ENCODE measurements at places on chromosomes 7 and 10.

DNA sequence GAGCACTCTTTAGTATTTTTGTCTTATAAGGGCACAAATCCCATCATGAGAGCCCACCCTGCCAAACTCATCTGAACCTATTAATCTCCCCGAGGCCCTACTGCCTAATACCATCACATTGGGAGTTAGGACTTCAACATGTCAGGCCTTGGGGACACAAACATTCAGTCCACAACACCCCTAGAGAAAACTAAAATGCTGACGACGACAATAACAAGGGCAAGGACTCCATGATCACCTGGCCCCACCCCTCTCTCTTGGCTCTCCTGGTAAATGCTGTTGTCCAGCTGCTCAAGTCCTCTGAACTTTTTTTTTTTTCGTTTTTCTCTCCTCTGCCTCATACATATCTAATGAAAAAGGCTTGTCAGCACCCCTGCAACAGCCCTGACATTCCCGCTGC lies 118.8 kb upstream of the MKI67 start:
- DNase-seq = no peak

GRCh38 chr10:68784476-68784875 lies 42.9 kb upstream of the STOX1 start:
- no peak for DNase-seq

DNA sequence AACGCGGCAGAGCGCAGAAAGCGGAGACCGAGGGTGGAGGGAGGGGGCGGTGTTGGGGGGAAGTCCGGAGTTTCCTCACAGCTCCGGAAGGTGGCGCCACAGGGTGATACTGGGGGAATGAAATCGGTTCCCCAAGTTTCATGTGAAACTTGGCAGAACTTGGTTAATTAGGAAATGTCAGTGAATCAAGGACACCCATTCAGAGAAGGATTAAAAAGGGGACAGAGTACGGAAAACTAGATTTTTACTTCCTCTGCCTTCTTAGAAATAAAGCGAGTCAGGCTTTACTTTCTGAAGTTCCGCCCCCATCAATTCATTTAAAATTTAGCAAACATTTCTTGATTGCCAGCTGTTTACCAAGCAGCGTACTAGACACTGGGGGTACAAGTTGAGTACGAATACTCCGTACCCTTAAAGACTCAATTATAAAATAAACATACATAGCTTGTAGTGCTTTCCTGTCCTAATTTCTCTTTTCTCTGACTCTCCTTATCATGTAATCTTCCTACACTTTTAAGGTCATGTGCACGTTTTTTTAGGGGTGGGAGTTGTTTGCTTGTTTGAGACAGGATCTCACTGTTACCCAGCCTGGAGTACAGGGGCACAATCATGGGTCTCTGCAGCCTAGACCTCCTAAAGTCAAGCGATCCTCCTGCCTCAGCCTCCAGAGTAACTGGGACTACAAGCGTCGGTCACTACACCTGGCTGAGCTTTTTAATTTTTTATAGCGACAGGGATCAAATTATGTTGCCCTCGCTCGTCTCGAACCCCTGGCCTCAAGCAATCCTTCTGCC lies 644 bp upstream of the ABI1 start:
- no peak for DNase-seq

GRCh38 chr7:142375710-142376313 lies 118.0 kb upstream of the PRSS58 start:
- DNase-seq = no peak

- DNase-seq = no peak
Observed at GRCh38 chr10:4384245-4384644, 441.8 kb upstream of the AKR1E2 start.

- DNase-seq = no peak
Observed at GRCh38 chr7:39909526-39909925, 40.5 kb upstream of the CDK13 start.

DNA sequence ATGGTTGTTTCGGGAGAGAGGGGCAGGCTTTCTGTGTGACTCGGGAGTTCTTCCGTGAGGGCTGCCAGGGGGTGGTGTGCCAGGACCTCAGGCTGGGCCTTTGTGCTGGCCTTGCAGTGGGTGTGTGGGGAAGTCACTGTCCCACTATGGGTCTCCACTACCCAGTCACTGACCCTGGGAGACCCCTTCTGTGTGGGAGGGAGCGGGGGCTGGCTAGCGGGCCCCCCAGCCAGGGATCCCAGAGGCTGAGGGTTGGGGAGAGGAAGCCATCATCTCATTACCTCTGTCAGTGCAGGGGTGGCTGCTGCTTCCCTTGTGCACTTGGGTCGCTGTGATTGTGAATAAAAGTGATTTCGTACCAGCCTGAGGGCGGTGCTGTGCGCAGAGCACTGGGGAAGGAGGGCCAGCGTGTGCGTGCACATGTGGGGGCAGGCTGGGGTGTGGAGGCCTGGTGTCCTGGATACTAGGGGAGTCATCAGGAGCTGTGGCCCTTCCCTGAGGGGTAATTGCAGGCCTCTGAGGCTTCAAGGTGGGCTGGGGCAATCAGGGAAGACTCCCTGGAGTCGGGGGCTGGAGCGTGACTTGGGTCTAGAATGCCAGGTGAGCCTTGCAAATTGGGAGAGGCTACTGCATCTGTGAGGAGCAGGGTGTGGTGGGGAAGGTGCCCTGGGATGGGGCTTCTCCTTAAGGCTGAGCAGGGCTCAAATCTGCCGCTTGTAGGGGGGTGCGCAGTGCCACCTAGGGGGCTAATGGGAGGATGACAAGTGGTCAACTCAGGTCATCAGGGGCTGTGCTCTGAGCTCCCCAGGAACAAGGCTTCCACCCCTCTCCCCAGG lies 98.9 kb downstream of the NEURL1 start:
- no peak for DNase-seq

DNA sequence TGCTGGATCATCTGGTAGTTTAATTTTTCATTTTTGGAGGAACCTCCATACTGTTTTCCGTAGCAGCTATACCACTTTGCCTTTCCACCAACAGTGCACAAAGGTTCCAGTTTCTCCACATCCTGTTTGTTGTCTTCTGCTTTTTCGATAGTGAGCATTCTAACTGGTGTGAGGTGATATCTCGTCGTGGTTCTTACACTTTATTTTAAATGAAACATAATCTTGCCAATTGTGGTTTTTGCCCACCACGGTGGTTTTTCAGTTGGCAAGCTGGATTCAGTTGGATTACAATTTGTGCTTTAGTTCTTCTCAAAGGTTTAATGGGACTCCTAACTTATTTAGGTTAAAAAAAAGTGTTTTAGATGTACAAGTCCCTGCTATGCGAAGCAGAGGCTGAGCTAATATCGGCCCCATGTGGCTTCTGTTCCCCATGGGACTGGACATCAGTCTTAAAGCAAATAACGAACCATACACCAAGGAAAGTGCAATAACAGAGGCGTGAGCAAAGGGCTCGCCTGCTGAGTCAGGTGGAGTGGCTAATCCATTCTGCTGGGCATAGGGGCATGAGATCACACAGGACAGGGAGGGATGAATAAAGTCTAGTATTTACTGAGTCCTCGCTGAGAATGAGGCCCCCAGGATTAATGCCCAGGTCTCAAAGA lies 153.6 kb downstream of the AOAH start:
- no peak for DNase-seq

DNA sequence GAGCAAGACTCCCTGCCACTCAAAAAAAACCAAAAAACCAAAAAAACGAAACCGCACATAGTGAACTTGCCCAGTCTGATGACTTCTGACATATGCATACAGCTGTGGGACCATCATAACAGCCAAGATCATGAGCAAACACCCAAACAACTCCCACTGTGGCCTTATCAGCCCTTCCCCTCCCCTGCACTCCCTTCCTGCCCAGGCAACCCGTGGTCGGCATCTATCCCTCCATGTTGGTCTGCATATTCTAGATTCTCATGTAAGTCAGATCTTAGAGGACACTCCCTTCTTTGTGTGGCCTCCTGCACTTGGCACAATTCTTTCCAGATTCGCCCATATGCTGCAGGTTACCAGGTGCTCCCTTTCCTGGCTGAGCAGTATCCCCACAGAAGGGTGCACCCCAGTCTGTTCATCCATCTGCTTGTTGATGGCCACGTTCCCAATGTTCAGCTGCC lies 72.8 kb downstream of the GNA12 start:
- DNase-seq = no peak

DNA sequence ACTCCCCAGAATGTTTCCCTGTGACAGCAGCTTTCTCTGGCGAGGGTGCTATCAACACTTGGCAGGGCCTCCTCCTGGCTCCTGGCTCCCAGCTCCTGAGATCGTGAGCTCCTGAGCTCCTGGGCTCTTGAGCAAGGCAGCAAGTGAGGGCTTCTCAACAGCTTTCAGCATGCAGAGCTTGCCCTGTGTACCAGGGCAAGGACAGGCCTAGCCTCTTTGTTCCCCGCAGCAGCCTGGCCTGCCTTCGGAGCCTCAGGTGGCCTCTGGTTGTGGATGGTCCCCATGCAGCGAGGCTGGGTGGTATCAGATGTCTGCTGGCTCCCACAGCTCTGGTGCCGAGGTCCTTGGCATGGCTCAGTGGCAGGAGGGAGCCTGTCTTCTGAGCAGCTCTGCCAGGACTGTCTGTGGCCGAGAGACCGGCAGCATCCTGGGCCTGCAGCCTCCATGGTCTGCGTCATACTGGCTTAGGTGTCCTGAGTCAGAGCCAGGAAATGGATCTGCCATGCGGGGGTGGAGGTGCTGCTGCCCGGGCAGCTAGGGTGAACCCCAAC lies 44.2 kb downstream of the ZMIZ1 start:
- DNase-seq = no peak

- DNase-seq = no peak
Observed at GRCh38 chr7:92843034-92843760, 6.8 kb upstream of the CDK6 start.

GRCh38 chr7:12554351-12554750 lies 16.2 kb upstream of the SCIN start:
- no peak for DNase-seq

- no peak for DNase-seq
Observed at GRCh38 chr7:30212701-30213111, 71.7 kb upstream of the ZNRF2 start.

- no peak for DNase-seq
Observed at GRCh38 chr10:72659694-72660093, 32.2 kb upstream of the MCU start.

DNA sequence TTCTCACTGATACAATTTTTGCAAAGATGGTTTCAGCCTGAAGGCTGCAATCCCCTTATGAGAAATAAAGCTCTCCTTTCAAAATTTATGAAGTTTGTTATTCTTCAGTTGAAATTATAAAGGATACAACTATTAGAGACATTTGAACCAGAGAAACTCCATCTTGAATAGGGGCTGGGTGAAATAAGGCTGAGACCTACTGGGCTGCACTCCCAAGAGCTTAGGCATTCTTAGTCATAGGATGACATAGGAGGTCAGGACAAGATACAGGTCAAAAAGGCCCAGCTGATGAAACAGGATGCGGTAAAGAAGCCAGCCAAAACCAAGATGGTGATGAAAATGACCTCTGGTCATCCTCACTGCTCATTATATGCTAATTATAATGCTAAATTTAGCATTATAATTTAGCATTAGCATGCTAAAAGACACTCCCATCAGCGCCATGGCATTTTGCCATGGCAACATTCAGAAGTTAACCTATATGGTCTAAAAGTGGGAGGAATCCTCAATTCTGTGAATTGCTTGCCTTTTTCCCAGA lies 22.4 kb upstream of the IFIT1B start:
- DNase-seq = no peak

DNA sequence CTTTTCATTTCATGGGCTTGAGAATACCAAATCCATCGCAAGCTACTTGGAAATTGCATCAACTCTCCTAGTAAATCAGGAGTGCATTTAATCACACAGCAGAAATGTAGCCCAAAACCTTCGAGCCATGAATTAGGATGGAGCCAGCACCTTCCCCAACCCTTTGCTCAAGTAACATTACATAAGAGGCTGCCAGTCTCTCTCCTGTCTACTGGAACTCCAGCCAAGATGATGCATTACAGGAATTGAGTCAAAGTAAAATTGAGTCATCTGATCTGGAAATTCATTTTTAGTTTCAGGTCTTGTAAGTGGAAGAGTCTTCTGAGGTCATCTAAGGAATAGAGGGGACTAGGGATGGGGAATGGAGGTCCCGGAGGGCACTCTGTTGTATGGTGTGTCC lies 69.7 kb upstream of the FHIP2A start:
- no peak for DNase-seq

- no peak for DNase-seq
Observed at GRCh38 chr7:8499128-8499527, 65.7 kb downstream of the NXPH1 start.

GRCh38 chr10:128210215-128211063 lies 84.2 kb upstream of the MKI67 start:
- DNase-seq = peak; percentile 66

GRCh38 chr10:81101062-81101461 lies 563.4 kb downstream of the SH2D4B start:
- no peak for DNase-seq

GRCh38 chr10:91367127-91367531 lies 43.0 kb upstream of the HECTD2 start:
- DNase-seq = no peak

GRCh38 chr7:37541810-37542443 lies 93.3 kb upstream of the ELMO1 start:
- no peak for DNase-seq

DNA sequence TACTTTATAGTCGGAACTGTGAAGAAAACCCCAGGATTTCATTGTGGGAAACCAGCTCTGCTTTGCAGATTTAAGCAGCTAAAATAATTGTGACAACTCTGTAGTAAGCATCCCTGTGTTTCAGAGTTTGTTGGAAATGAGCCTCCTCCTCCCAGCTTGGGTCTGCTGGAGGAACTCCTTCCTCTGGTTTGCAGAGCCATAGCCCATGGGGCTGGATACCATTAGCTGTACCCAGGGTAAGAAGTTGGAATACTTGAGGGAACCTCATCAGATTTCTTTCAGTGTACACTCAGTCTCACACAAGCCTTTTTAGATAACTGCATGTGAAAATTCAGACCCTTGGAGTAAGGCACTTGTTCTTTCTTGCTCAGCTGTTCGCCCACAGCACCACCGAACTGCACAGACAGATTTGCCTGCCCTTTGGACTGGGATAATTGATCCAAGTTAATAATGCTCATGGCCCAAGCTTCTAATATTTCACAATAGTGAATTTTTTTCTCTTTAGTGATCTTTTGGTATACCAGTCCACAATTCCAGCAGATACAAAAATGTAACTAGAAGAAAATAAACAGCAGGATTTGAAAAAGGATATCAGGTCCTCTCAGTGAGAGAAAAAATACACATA lies 467.4 kb upstream of the FZD8 start:
- DNase-seq = no peak

- DNase-seq = no peak
Observed at GRCh38 chr10:15626937-15627336, 92.8 kb downstream of the ITGA8 start.

GRCh38 chr10:10589540-10590303 lies 427.9 kb upstream of the CELF2 start:
- no peak for DNase-seq

- DNase-seq = no peak
Observed at GRCh38 chr7:21071561-21072501, 285.1 kb upstream of the SP8 start.

- no peak for DNase-seq
Observed at GRCh38 chr10:92112462-92112861, 178.4 kb downstream of the CPEB3 start.

- DNase-seq = no peak
Observed at GRCh38 chr7:82275342-82275741, 168.2 kb downstream of the CACNA2D1 start.
